A549 treated with Hydrocortisone at 1 μM for 4 hours (cell line): ENCODE measurements at places on chromosomes 6 and 20. TPM values are rescaled to one million over a fixed set of nuclear protein-coding genes. Genes with fewer than 3 reads are reported as not detected.

MOXD1 gene
- 1.3 to 2.7 TPM (median 1.5 TPM) in 5 replicates for total RNA-seq

MLIP gene
- total RNA-seq, result not detected in 5 replicates

PTCRA gene
- total RNA-seq, result not detected in 5 replicates

THBS2 gene
- total RNA-seq, result 0.03 to 0.22 TPM (median 0.04 TPM) in 4 of 5 replicates, not detected in the other

SALL4 gene
- total RNA-seq, result 1.0 to 2.0 TPM (median 1.5 TPM) in 5 replicates

TRIM40 gene
- not detected in 5 replicates for total RNA-seq

PGC gene
- total RNA-seq, result 0.08 to 0.14 TPM (median 0.12 TPM) in 3 of 5 replicates, not detected in the others

TUBB2B gene
- total RNA-seq, result 12.7 to 15.3 TPM (median 14.7 TPM) in 5 replicates

IL17F gene
- total RNA-seq, result not detected in 5 replicates

DSP gene
- total RNA-seq, result 31.5 to 60.6 TPM (median 41.5 TPM) in 5 replicates

HLA-G gene
- total RNA-seq, result not detected in 5 replicates

MYMX gene
- not detected in 5 replicates for total RNA-seq

HLA-DPA1 gene
- 0.08 to 0.25 TPM in 2 of 5 replicates, not detected in the others for total RNA-seq

ADRM1 gene
- total RNA-seq, result 161 to 183 TPM (median 177 TPM) in 5 replicates

BEND3 gene
- 3.0 to 4.2 TPM (median 3.1 TPM) in 5 replicates for total RNA-seq

UBE2C gene
- total RNA-seq, result 205 to 246 TPM (median 237 TPM) in 5 replicates

NSFL1C gene
- 108 to 129 TPM (median 113 TPM) in 5 replicates for total RNA-seq

TREM2 gene
- total RNA-seq, result 0.10 to 0.13 TPM in 2 of 5 replicates, not detected in the others

FAM83D gene
- total RNA-seq, result 62.2 to 69.8 TPM (median 65.9 TPM) in 5 replicates

SLC32A1 gene
- not detected in 5 replicates for total RNA-seq

HLA-DOB gene
- total RNA-seq, result 0.10 to 0.21 TPM (median 0.15 TPM) in 5 replicates

GJA10 gene
- not detected in 5 replicates for total RNA-seq

DCBLD1 gene
- 23.9 to 31.0 TPM (median 27.9 TPM) in 5 replicates for total RNA-seq

HMGCLL1 gene
- 0.08 to 0.24 TPM (median 0.20 TPM) in 5 replicates for total RNA-seq

ZSCAN23 gene
- total RNA-seq, result not detected in 5 replicates
